ENCODE measurements at places on chromosomes 11 and 22.

GRCh38 chr11:76269661-76270261 lies 63.5 kb upstream of the WNT11 start:
- no peak for DNase-seq

- no peak for DNase-seq
Observed at GRCh38 chr11:67700548-67701262, 26.3 kb upstream of the ALDH3B2 start.

GRCh38 chr11:9576701-9577381 lies 3.4 kb downstream of the WEE1 start:
- DNase-seq: no peak

- DNase-seq: peak; percentile 12
Observed at GRCh38 chr11:70467201-70468085, 69.1 kb downstream of the CTTN start.

DNA sequence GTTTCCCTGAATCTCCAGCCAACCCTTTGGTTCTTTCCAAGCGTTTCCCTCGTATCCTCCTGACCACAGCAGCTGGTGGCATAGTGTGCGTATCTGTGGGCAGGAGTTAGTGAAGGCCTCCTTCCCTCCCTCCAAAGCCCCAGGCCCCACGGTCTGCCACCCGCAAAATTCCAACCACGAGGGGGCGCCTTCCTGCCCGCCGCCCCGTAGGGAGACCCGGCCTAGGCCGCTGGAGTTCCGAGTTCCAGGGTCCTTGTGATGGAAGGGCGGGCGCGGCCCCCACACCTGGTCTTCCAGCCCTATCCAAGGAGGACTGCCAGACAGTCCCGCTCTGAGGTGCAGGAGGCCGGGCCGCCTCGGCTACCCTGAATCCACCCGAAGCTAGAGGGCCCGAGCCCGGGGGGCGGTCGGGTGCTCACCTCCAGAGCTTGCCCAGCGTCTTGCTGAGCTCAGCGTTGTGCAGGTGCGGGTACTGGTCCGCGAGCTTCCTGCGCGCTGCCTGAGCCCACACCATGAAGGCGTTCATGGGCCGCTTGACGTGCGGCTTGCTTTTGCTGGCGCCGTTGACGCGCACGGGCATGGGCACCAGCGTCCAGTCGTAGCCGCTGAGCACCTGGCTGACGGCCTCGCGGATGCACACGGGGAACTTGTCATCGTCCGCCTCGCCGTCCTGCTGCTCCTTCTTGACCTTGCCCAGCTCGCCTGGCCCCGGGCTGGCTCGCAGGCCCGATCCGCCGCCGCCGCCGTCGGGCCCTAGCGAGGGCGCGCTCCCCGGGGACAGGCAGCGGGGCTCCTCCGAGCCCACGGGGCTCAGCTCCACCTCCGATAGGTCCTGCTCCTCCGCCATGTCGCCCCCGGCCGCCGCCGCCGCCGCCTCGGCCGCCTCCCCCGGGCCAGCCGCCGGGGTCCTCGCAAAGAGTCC lies 1.2 kb downstream of the SOX10 start:
- no peak for DNase-seq

- DNase-seq: no peak
Observed at GRCh38 chr22:33529424-33530113, 390.7 kb downstream of the LARGE1 start.

DNA sequence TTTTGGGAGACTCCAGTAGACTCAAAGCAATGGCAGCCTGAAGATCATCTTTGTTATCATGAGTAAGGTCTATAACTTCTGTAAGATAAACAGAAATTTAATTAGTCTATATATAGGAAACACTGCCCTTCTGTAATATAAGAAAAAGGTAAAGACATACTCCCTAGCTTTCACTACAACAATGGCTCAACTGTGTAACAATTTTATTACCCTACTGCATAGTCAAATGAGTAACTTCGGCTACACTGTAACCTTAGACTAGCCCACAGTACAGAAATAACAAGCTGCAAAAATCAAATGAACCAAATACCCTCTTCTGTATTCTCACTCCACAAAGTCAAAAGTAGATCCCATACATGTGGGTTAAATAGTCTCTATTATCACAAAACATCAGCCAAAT lies 33.7 kb downstream of the USP28 start:
- DNase-seq: no peak

DNA sequence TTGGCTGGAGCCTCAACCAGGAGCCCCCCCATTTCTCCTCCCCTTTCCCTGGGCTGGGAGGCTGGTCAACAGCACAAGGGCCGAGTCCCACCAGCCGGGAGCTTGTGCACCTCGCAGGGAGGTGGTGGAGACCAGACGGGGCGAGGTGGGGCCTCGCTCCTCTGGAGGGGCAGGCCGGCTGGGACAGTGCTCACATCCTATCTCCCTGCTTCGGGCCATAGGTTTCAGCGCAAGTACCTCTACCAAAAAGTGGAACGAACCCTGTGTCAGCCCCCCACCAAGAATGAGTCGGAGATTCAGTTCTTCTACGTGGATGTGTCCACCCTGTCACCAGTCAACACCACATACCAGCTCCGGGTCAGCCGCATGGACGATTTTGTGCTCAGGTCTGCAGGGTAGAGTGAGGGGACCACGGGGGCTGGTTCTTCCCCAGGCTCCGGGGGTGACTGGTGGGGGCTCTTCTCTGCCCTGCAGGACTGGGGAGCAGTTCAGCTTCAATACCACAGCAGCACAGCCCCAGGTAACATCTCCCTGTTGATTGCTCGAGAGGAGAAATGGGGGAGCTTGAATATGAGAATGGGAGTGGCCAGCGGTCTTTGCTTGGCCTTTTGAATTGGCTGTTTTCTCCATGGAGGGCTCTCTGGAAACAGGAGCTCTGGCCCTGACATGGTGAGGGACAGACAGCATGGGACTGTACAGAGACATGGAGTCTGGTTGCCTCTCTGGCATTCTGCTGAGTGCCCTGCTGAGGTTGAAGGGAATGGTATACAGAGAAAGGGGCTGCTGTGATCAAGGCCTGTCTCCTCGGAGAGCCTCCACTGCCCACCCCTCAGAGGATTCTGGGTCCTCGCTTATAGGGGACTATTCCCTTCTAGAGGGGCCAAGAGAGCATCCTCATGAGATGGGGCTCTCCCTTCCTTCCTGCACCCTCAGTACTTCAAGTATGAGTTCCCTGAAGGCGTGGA lies 3.3 kb downstream of the SIDT2 start:
- DNase-seq: no peak

DNA sequence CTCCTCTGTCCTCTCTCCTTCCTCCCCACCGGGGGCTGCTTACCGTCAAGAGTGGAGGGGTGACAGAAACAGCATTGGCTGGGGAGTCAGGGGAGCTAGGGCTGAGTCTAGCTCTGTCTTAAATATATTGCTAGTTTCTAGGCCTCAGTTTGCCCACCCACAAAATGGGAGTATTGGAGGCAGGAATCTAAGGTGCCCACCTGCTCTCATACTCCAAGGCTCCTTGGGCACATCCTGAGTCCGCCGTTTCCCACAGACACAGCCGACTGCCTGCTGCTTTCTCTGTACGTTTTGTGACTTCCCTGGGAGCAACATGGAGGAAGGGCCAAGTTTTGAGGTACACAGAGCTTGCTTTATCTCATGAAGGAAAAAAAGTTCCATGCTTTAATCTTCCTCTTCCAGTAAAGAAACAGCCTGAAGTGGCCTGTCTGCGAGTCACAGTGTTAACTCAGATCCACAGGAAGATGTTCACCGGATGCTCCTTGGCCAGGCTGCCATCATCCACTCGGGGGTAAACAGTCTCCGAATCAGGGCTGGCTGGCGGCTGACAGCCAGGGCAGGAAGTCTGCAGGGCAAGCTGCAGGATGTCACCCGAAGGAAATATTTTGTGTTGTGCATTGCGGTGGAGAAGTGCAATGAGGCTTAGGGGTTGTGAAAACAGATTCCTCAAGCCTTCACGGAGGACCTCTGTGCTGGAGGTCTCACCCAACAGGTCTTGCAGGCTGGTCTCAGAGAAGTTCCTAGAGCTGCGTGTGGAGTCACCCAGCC lies 11.0 kb upstream of the CERK start:
- peak; percentile 87 for DNase-seq

DNA sequence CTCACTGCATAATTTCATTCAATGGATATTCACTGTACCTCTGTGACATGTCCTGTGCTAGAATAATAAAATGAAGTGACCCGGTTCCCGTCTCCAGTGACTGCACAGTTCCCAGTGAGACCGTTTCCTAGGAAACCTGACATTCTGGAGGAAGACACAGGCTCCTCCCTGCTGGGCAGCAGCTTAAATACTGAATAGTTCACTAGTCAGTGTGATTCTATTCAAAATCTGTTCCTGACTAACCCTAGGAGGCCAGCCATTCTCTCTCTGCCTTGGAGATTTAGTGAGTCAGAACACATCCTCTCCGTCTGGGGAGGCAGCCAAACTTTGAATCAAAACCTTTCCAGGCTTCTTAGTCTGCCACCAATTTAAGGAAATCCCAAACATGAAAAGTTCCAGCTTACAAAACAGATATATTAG lies 11.3 kb downstream of the TRIM66 start:
- no peak for DNase-seq

DNA sequence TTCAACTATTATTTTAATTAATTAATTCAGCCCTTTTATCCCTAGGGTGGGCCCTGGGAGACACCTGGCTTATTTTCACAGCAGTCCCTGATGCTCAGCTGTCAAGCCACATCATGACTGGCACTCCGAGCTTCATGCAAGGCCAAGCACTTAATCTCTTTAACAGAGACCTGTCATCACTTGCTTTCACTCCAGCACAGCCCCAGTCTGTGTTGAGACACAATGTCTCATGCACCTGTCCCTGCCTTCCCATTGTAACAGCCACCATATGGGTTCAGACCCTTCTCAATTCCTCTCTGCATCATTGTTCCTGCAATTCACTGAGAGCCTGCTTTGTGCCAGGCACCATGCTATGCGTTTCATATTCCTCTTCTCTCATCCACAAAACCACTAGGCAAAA lies 222.2 kb upstream of the TENM4 start:
- DNase-seq: no peak

GRCh38 chr22:24465975-24466374 lies 29.2 kb upstream of the UPB1 start:
- DNase-seq: no peak

DNA sequence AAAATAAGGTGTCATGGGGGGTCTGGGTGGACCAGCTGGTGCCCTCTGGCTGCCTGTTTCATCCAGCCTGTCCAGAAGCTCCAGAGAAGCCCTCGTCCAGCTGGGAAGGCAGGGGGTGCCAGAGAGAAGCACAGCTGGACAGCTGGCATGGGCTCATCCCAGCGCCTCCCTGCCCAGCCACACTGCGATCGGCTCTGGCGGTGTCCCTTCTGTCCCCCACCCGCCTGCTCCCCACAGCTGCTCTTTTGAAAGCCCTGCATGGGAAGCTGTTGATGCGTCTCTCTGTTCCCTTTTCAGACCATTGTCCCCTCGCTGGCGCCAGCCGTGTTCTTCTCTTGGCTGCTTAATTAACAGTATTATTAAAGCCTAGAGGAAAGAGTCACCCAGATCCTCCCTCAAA lies 86.5 kb downstream of the MN1 start:
- DNase-seq: no peak

- no peak for DNase-seq
Observed at GRCh38 chr22:20228055-20228938, 39.8 kb downstream of the RTN4R start.

GRCh38 chr11:118358071-118358470 lies 1.3 kb upstream of the UBE4A start:
- DNase-seq: no peak

DNA sequence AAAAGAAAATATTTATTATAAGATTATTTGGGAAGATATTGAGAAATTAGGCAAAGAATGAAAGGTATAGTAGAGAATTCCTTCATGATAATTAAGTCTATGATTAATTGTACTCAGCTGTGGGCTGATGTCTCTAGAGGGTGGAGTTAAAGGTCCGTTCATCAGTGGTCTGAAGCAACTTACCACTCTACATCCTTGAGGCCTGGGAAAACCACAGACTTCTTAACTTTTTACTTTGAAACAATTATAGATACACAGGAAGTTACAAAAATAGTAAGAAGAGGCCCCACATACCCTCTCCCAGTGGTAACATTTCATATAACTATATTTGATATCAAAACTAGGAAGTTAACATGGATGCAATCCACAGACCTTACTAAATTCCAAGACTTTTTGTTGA lies 167.0 kb upstream of the NECTIN1 start:
- no peak for DNase-seq

DNA sequence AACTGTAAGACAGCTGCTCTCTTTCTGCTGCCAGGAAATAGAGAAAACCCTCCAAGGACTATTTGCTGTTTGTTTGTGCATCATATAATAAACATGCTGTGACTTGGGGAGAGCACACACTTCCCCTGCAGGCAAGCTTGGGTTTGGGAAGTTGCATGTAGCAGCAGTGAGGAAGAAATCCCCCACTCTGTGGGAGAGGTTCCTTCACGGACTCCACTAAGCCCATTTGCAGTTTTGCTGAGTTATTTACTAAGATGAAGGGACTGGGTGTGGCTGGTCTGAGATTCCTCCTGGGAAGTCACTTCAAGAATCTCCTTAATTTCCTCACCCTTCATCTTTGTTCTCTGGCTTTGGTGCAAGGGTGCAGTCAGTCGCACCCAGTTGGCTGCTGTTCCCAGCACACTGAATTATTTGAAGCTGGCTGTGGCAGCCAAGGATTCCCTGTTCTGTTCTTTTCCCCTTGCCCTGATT lies 104.9 kb downstream of the ARFGAP2 start:
- no peak for DNase-seq

- no peak for DNase-seq
Observed at GRCh38 chr11:108768370-108768769, 103.5 kb downstream of the DDX10 start.

GRCh38 chr11:81669935-81670543 lies 1063.6 kb downstream of the FAM181B start:
- no peak for DNase-seq

DNA sequence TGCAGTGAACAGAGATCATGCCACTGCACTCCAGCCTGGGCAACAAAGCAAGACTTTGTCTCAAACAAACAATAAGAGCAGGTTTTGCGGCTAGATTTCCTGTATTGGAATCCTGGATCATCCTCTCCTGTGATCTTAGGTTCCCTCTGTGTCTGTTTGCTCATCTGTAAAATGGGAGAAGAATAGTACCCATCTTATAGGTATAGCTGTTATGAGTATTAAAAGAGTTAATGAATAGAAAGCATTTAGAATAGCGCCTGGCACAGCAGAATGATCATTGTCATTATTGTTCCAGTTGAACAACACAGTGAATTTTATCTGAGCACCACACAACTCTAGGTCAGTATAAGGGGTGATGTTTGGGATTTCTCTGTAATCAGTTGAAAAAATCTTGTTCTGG lies 10.8 kb downstream of the MARK2 start:
- no peak for DNase-seq
